ENCODE measurements at places on chromosomes 3 and 15. TPM values are rescaled to one million over a fixed set of nuclear protein-coding genes. Genes with fewer than 3 reads are reported as not detected.

DNA sequence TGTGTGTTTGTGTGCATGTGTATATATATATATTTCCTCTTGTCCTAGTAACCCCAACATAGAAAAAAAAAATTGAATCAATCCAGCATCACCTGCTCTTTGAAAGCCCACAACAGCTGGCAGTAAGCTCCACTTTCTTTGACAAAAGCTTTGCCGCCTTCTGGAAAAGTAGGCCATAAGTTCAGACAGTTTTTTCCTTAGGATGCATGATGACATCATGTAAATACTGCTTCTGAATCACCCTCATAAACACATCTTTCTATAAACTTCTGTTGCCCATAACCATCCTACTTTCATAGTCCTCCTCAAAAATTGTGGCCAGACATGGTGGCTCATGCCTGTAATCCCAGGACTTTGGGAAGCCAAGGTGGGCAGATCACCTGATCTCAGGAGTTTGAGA lies 67.4 kb downstream of the CSNK1G1 start:
- no peaks in the 10 kb centered on the region for H3K27me3 ChIP-seq
- no peak for DNase-seq
- peaks cover 5% of the 10 kb centered on the region for H3K4me1 ChIP-seq
- H3K27ac ChIP-seq: no peak overlapping the region
- peaks cover 16% of the 10 kb centered on the region for H3K36me3 ChIP-seq

DNA sequence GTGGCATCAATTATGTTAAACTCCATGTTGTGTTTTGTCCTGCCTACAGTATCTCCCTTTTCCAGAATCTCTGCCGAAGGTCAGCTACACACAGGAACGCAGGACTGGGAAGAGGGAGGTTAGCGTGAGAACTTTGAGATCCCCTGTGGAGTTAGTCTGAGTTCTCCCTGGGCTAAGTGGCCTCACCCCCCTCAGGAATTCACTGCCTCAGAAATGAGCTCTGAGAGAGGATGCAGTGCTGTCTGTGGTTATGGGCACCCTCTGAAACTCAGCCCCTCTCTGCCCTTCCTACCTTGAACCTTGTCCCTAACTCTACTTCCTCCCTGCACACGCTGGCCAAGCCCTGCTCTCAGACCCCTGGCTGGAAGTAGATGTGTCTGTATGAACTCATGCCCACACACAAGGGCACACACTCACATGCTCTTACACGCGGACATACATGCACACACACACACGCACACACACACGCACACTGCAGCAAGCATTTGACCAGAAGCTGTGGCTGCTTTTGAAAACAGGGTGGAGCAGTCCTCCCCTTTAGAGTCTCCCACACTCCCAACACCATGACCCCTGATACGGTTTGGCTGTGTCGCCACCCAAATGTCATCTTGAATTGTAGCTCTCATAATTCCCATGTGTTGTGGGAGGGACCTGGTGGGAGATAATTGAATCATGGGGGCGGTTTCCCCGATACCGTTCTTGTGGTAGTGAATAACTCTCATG lies 5.3 kb upstream of the VIPR1 start:
- no peaks in the 10 kb centered on the region for H3K36me3 ChIP-seq
- peaks cover 42% of the 10 kb centered on the region for H3K27me3 ChIP-seq
- peaks cover 20% of the 10 kb centered on the region for H3K4me1 ChIP-seq
- no peak overlapping the region for H3K27ac ChIP-seq

DNA sequence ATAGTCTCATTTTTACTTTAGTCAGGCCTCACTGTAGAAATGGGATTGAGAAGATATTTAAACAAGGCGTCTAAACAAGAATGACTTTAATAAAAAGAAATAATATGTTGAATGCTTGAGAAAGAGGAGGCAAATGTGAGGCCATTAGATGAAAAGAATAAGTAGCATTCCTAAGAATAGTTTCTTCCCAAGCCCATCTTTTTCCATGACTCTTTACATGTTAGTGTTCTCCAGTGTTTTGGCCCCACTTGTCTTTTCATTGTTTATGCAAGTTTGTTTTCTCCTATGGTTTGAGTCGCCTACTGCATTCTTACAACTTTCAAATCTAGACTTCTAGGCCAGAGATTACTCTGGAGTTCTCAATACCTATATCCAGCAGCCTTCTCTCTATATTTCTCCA lies 39.0 kb downstream of the TSC22D2 start:
- no peak overlapping the region for H3K27ac ChIP-seq
- peaks cover 10% of the 10 kb centered on the region for H3K36me3 ChIP-seq
- no peak for DNase-seq

GRCh38 chr3:95082191-95082590 lies 1019.3 kb downstream of the NSUN3 start:
- no peak overlapping the region for H3K27ac ChIP-seq
- H3K27me3 ChIP-seq: no peaks in the 10 kb centered on the region
- H3K36me3 ChIP-seq: no peaks in the 10 kb centered on the region
- no peaks in the 10 kb centered on the region for H3K4me1 ChIP-seq

DNA sequence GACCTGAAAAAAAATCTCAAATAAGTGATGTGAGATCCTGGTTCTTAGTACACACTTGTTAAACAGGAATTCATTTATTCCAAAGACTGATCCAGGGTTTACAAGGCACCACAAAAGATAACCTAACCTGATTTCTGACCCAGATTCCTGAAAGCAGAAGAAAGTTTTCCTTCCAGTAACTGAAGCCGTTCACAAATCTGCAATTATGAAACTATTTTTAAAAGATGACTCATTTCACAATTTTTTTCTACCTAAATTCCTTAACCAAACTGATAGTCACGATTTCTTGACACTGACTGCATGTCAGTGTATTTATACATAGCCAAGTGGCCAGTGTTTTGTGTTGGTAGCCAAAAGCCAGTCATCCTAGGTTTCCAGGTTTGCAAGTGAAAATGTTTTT lies 17.1 kb downstream of the SLC9A9 start:
- H3K4me3 ChIP-seq: no peak overlapping the region
- no peak overlapping the region for H3K27ac ChIP-seq
- peaks cover 14% of the 10 kb centered on the region for H3K36me3 ChIP-seq
- no peaks in the 10 kb centered on the region for H3K27me3 ChIP-seq
- H3K4me1 ChIP-seq: peaks cover 14% of the 10 kb centered on the region

- H3K27me3 ChIP-seq: no peaks in the 10 kb centered on the region
- H3K27ac ChIP-seq: no peak overlapping the region
- DNase-seq: no peak
- peaks cover 1% of the 10 kb centered on the region for H3K36me3 ChIP-seq
- H3K4me1 ChIP-seq: peaks cover 16% of the 10 kb centered on the region
These were observed 12.4 kb downstream of the MAP1A start for GRCh38 chr15:43529587-43530345.

GRCh38 chr3:159977295-159977694 lies 11.3 kb upstream of the IL12A start:
- no peak overlapping the region for H3K27ac ChIP-seq
- no peak for DNase-seq

DNA sequence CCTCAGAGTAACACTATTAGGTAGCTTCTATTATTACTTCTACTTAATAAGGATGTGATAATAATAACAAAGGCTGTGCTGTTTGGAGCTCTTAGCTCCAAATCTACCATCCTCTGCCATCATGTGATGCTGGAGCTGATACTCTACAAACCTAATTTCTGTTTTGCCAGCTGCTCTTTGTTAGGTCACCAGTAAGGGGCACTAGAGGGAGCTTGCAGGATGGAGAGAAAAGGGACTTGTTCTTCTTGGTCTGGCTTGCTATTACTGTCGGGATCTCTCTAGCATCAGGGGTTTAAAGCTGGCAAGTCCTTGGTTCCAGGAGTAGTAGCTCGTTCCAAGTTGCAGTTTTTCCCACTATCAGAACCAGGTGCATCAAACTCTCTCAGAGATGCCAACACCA lies 194.9 kb upstream of the KBTBD8 start:
- DNase-seq: no peak
- no peak overlapping the region for H3K27ac ChIP-seq
- H3K36me3 ChIP-seq: no peaks in the 10 kb centered on the region
- H3K4me1 ChIP-seq: peaks cover 10% of the 10 kb centered on the region
- peaks cover 8% of the 10 kb centered on the region for H3K27me3 ChIP-seq

DNA sequence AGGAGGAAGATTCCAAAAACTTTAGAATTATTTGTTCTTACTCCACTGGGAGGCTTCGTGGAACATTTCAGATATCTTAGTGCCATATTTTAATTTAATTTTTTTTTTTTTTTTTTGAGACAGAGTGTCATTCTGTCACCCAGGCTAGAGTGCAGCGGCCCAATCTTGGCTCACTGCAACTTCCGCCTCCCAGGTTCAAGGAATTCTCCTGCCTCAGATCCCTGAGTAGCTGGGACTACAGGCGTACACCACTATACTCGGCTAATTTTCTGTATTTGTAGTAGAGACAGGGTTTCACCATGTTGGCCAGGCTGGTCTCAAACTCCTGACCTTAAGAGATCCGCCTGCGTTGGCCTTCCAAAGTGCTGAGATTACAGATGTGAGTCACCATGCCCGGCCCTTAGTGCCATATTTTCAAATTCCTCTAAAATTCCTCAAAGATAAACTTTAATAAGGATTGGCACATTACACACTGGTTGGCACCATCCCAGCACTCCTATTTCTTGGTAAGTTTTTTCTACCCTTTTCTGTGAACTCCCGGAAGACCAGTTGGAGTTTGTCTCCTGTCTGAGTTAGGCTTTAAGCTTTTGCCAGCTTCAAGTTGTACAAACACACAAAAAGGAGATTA lies 693.7 kb downstream of the MCTP2 start:
- H3K27ac ChIP-seq: no peak overlapping the region
- no peaks in the 10 kb centered on the region for H3K36me3 ChIP-seq
- no peak overlapping the region for H3K4me3 ChIP-seq
- H3K4me1 ChIP-seq: no peaks in the 10 kb centered on the region
- no peak for DNase-seq

DNA sequence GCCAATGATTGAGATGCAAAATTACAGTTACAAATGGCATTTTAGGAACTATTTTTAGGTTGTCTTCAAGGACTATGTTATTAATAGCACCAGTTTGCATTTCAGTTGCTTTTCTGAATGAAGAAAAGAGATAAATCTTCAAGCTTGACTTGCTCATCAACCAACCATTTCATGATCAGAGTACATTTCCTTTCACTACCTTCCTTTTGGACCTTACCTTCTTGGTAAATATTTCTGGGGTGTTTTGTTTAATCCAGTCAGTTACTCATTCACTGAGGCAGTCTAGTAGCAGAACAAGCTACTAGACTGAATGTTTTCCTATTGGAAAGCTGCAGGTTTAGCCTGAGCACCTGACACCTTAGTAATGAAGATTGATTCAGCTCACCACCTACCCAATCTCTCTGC lies 8.2 kb downstream of the SLC27A2 start:
- no peak overlapping the region for H3K4me3 ChIP-seq
- DNase-seq: no peak
- peaks cover 3% of the 10 kb centered on the region for H3K4me1 ChIP-seq
- H3K27ac ChIP-seq: no peak overlapping the region
- no peaks in the 10 kb centered on the region for H3K27me3 ChIP-seq

DNA sequence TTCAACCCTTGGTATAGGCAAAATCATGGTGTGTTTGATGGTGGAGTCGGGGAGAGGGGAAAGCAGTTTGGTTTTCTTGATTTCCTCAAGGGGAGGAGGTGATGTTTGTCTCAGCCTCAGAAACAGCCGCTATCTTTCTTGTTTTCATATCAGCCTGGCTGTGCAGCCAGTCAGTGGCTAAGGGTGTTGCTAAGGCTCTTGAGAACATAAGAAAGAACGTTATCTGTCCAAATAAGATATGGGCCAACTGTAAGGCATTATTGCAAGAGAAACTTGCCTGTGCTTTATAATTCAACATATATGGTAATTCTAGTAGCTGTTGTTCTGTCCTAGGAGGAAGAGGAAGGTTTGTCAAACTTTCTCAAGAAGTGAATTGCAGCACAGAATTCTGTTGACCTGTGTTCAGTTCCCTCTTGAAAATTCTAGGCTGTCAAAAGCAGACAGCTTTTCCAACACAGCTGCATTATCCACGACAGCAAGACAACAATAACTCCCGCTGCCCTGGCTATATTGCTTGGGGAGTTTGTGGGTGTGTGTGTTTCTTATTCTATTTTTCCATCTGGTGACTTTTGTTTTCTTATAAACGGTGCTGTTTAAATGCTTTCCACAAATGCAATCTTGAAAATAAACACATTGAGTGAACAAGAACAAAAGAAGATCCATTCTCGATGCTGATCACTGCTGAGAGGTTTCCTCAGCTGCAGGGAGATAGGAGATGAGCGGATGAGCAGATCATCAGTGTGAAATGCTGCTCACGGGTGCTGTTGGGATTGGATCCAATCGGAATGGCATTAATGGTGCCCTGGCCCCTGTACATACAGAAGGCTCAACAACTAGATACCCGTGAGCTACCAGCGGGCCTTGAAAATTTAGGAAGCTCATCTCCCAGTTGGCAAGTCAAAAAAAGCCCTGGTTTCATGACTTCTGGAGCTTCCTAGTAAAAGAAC lies 90.8 kb upstream of the TNFAIP8L3 start:
- peaks cover 24% of the 10 kb centered on the region for H3K27me3 ChIP-seq
- H3K4me3 ChIP-seq: no peak overlapping the region
- no peaks in the 10 kb centered on the region for H3K4me1 ChIP-seq
- H3K36me3 ChIP-seq: no peaks in the 10 kb centered on the region
- DNase-seq: no peak

DNA sequence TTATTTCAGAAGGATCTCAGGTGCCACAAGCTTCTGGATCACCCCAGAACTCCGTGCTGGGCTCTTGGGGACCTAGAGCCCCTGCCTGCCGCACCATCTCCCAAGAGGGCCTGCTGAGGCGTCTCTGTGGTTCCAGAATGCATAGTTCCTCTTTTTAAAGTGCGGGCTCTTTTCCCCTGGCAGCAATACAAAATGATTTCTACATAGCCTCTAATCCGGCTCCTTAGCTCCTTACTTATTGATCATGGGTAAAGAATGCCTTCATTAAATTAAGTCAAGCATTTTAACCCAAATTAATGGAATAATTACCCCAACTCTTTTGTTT lies 121.9 kb downstream of the ATP10A start:
- no peak overlapping the region for H3K4me3 ChIP-seq
- peaks cover 16% of the 10 kb centered on the region for H3K4me1 ChIP-seq
- H3K36me3 ChIP-seq: peaks cover 4% of the 10 kb centered on the region
- H3K27me3 ChIP-seq: no peaks in the 10 kb centered on the region
- H3K27ac ChIP-seq: no peak overlapping the region

DNA sequence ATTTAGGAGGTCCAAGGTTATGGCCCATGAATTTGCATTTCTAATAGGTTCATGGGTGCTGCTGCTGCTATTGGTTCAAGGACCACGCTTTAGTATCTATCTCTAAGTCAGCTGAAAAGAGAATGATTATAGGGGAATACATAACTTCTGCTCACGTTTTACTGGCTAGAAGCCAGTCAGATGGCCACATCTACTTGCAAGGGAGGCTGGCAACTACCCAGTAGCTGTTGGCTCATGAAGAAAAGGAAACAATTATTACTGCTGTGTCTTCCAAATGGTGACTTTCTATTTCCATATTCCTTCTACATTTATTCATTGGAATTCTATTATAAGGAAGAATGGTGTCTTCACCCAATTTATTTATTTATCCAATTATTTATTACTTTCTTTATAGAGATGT lies 54.2 kb downstream of the SLC25A36 start:
- no peak overlapping the region for H3K27ac ChIP-seq
- peaks cover 10% of the 10 kb centered on the region for H3K27me3 ChIP-seq
- DNase-seq: no peak
- H3K36me3 ChIP-seq: no peaks in the 10 kb centered on the region

- H3K4me3 ChIP-seq: no peak overlapping the region
- peaks cover 8% of the 10 kb centered on the region for H3K36me3 ChIP-seq
- peaks cover 10% of the 10 kb centered on the region for H3K4me1 ChIP-seq
- no peaks in the 10 kb centered on the region for H3K27me3 ChIP-seq
- no peak overlapping the region for H3K27ac ChIP-seq
These were observed 87.2 kb downstream of the MB21D2 start for GRCh38 chr3:192830291-192831110.

The ELL3 gene
- 4.9 TPM for total RNA-seq

The GPR171 gene
- total RNA-seq: 142 TPM

Measured in activated naive CD8-positive, alpha-beta T cell treated with anti-CD3 and anti-CD28 coated beads, Interleukin-2, amount 10 ng/mL, durations not matched to agents 7 days and 5 days (primary cell).